A549 treated with DMSO at 1 μM for 4 hours (cell line): ENCODE measurements at places on chromosomes 3 and 15. TPM values are rescaled to one million over a fixed set of nuclear protein-coding genes. Genes with fewer than 3 reads are reported as not detected.

Gene RLBP1
- not detected in 5 replicates for total RNA-seq

Gene DAZL
- total RNA-seq, result not detected in 5 replicates

Gene ROBO2
- not detected in 5 replicates for total RNA-seq

Gene PARP15
- total RNA-seq, result not detected in 5 replicates

Gene DHX30
- total RNA-seq, result 44.0 to 50.0 TPM (median 48.0 TPM) in 5 replicates

Gene PP2D1
- not detected in 5 replicates for total RNA-seq

Gene CCRL2
- 0.15 to 0.38 TPM (median 0.17 TPM) in 5 replicates for total RNA-seq

Gene HGD
- 13.6 to 18.3 TPM (median 16.1 TPM) in 5 replicates for total RNA-seq

Gene PAQR5
- total RNA-seq, result 79.0 to 125 TPM (median 119 TPM) in 5 replicates

Gene LINGO1
- 7.1 to 12.6 TPM (median 8.4 TPM) in 5 replicates for total RNA-seq

Gene CACNA2D2
- 0.36 to 0.78 TPM (median 0.42 TPM) in 5 replicates for total RNA-seq

Gene CSPG4
- total RNA-seq, result 0.08 to 0.13 TPM (median 0.11 TPM) in 5 replicates

Gene MFN1
- 17.0 to 23.4 TPM (median 19.5 TPM) in 5 replicates for total RNA-seq

Gene VPS13C
- total RNA-seq, result 8.1 to 14.1 TPM (median 12.0 TPM) in 5 replicates

Gene LMLN
- total RNA-seq, result 1.9 to 2.7 TPM (median 2.6 TPM) in 5 replicates

Gene SNX22
- 0.62 to 1.5 TPM (median 1.1 TPM) in 5 replicates for total RNA-seq

Gene CD80
- not detected in 5 replicates for total RNA-seq

Gene CNTN3
- total RNA-seq, result not detected in 5 replicates

Gene CCDC39
- total RNA-seq, result 0.13 TPM in 1 of 5 replicates, not detected in the others

Gene ICE2
- 31.1 to 43.9 TPM (median 36.7 TPM) in 5 replicates for total RNA-seq

Gene EOMES
- 1.3 to 2.4 TPM (median 2.1 TPM) in 5 replicates for total RNA-seq

Gene ANKUB1
- not detected in 5 replicates for total RNA-seq

Gene CCR9
- not detected in 5 replicates for total RNA-seq

Gene CCR8
- total RNA-seq, result not detected in 5 replicates

Gene RAP2B
- total RNA-seq, result 8.0 to 8.9 TPM (median 8.7 TPM) in 5 replicates

Gene CCNB2
- total RNA-seq, result 95.3 to 108 TPM (median 106 TPM) in 5 replicates

Gene ATP10A
- total RNA-seq, result 6.1 to 7.7 TPM (median 6.8 TPM) in 5 replicates

Gene COL6A5
- total RNA-seq, result not detected in 5 replicates

Gene ATOSA
- total RNA-seq, result 8.7 to 11.7 TPM (median 10.3 TPM) in 5 replicates

Gene ARNT2
- total RNA-seq, result 16.8 to 20.6 TPM (median 18.4 TPM) in 5 replicates

Gene TGM5
- total RNA-seq, result not detected in 5 replicates

Gene HTR3E
- total RNA-seq, result not detected in 5 replicates

Gene LSG1
- 31.9 to 36.3 TPM (median 34.3 TPM) in 5 replicates for total RNA-seq

Gene INO80
- 12.7 to 14.4 TPM (median 13.7 TPM) in 5 replicates for total RNA-seq

Gene LDHAL6B
- not detected in 5 replicates for total RNA-seq

Gene XCR1
- not detected in 5 replicates for total RNA-seq

Gene CPB1
- total RNA-seq, result not detected in 5 replicates

Gene CRABP1
- total RNA-seq, result 1.0 to 2.0 TPM (median 1.6 TPM) in 5 replicates

Gene ABI3BP
- 1.0 to 4.1 TPM (median 1.7 TPM) in 5 replicates for total RNA-seq

Gene INKA1
- 1.6 to 1.7 TPM (median 1.6 TPM) in 5 replicates for total RNA-seq

Gene WDR93
- total RNA-seq, result 0.13 to 0.21 TPM (median 0.19 TPM) in 5 replicates

Gene UNC13C
- total RNA-seq, result not detected in 5 replicates
